ENCODE measurements at places on chromosomes 3 and 15.

DNA sequence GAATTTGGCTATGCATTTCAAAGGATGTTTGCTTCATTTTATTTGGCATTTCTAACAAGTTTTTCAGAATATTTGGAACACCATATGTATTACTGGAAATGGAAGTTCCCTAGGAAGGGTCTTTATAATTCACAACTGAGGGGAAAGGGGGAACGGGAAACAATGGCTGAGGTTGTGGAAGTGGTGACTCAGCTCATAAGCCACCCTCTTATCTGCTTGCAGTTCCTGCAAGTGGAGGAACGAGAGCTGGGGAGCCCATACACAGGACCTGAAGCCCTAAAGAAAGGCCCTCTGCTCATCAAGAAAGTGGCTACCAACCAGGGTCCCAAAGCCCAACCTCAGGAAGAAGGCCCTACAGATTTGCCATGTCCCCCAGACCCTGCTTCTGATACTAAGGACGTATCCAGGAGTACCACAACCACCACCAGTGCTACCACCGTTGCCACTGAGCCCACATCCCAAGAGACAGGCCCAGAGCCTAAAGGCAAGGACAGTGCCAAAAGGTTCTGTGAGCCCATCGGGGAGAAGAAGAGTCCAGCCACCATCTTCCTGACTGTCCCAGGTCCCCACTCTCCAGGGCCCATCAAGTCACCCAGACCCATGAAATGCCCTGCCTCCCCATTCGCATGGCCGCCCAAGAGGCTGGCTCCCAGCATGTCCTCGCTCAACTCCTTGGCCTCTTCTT is 37.9 kb downstream of the ESYT3 start:
- no peak for DNase-seq

GRCh38 chr15:74997141-74997540 is 1.8 kb downstream of the SCAMP5 start:
- DNase-seq, result no peak

DNA sequence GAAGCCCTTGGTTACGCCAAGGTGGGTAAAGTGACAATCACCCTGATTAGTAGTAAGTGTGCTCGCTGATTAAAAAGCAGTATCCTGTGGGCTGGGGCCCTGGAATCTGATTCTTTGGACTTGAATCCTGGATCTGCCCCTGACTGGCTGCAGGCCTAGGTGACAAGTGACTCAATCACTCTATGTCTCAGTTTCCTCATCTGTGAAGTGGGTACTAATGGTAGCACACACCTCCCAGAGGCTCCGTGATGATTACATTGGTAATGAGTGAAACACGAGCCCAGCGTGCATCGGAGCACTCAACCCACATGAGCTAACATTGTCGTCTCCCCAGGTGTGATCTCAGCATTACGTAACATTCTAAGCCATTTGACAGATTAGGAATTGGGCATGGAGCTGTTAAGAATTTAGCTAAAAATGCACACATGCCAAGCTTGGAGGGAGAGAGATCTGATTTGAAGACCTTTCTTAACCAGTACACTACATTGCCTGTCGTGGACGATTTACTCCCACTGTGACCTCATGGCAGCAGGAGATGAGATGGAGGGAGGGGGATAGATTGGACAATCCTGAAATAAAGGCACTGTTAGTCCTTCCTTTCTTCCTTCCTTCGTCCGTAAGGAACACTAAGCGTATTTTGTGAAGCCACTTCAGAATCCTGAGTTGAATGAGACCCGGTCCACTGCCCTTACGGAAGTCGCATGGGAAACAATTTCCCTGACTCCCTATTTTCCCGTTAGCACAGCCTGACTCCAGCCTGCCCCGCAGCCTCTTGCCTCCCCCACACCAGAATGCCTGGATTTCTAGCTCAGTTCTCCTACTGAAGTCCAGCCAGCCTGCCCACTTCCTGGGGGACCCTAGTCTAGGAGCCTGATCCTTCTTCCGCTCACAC is 32.1 kb downstream of the MGLL start:
- DNase-seq, result no peak

DNA sequence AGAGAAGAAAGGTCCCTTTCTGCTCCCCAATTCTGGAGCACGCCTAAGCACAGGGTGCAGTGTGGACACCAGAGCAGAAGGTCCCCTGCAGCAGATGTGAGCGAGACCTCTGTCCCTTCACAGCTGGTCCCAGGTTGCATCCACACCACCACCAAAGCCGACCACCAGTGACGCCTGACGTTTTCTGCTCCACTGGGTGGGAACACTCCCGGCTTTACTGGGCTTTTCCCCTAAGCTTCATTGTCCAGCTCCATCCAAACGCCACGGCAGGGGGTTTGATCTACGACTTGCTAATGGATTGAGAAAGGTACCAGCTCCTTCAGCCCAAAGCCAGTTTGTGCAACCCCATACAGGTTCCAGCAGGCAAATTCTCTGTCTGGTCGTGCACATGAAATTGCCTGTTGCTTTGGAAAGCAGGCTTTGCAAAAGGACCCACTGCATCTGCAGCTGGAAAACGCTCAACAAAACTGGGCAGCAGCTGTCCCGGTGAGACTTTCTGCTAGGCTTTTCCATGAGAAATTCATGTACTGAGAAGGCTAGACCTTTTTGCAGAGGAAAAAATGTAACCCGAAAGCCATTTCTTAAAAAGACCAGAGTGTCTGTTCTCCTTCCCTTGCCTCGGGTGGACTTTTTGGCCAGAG is 31.1 kb downstream of the ADAMTS17 start:
- DNase-seq, result no peak

GRCh38 chr3:32885283-32885901 is 66.1 kb upstream of the CCR4 start:
- DNase-seq, result no peak

- DNase-seq, result no peak
Measured at GRCh38 chr3:43699864-43700263, 9.1 kb downstream of the ABHD5 start.

DNA sequence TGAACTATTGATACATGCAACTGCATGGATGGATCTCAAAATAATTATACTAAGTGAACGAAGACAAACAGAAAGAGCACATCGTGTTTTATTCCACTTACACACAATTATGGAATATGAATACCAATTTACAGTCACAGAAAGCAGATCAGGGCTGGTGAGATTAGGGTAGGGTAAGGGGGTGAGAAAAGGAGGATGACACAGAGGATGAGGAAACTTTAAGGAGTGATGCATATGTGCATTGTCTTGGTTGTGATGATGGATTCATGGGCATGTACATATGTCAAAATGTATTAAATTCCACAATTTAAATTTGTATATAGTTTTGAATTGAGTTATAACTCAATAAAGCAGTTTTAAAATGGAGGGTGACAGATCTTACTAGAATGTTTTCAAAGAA is 548.9 kb downstream of the PYDC2 start:
- DNase-seq, result no peak

DNA sequence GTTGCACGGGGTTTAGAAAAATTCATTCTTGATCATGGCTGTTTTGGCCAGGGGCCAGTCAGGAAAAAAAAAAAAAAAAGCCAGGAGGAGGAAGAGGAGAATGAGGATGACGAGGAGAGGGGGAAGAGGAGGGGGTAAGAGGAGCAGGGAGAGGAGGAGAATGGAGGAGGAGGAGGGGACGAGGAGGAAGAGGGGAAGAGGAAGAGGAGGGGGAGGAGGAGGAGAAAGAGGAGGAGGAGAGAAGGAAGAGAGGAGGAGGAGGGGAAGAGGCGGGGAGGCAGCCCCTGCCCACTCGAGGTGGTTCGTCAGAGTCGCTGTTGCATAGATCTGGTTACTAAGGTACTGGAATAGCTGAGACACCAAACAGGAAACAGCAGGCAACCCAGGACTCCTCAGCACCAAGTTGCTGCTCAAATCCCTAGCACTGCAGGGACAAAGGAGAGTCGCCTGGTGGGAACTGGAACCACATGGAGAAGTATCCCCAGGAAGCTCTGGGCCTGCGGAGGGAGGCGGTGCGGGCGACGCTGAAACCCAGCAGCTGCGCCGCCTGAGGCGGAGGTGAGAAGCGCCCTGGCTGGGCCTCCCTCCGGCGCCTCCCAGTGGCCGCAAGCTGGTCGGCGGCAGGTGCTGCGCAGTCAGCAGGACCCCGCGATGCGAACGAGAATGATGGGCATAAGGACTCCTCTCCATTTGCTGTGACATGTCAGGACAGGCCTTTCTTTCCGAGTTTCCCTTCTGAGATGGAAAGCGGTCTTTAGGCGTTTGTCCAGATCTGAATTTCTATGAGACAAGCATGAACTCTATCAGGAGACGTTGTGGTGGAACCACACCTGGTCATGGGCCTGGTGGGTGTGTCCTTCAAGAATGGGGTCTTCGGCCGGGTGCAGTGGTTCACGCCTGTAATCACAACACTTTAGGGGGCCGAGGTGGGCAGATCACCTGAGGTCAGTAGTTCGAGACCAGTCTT is 17.5 kb downstream of the FAM240A start:
- peak; percentile 84 for DNase-seq

DNA sequence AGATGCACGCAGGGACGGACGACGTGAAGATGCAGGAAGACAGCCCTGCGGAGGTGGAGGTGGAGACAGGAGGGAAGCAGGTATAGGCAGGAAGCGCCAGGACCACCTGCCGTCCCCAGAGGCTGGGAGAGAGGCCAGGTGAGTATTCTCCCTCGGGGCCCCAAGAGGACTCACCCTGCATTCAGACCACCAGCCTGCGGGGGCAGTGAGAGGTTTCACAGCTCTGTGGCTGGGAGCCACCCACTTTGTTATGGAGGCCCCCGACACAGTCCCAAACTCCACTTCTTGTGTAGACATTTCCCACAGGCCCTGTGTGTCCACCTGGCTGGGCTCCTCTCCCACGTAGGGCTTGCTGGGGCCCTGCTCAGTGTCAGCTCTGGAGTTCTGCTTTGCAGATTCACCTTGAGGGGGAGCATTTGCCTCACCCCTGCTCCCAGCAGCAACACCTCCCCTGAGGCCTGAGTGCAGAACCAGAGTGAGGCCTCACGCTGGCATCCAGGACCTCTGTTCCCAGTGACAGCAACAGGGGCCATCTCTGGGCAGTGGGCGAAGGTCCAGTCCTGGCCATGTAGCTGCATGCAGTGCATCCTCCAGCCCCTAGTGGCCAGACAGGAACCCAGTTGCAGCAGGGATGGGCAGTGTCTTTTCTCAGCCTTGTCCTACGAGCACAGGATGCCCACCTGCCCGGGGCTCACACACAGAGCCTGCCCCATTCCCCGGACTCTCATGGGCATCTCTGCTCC is 119.4 kb upstream of the IQSEC1 start:
- DNase-seq, result no peak

DNA sequence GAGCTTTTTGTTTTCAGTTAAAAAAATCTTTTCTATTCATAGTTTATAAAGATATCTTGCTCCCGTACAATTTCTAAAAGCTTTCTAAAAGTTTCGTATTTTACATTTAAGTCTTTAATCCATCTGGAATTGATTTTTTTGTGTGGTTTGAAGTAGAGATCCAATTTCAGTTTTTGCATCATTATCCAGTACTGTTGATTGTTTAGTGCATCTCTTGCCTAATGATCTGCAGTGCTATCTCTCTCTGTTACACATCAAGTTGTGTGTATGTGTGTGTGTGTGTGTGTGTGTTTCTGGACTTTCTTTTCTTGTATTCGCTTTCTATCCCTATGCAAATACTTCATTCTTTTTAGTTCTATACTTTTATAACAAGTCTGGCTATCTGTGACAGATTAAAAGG is 605.8 kb upstream of the DPPA4 start:
- DNase-seq, result no peak

- no peak for DNase-seq
Measured at GRCh38 chr3:13135251-13135810, 62.1 kb upstream of the IQSEC1 start.

DNA sequence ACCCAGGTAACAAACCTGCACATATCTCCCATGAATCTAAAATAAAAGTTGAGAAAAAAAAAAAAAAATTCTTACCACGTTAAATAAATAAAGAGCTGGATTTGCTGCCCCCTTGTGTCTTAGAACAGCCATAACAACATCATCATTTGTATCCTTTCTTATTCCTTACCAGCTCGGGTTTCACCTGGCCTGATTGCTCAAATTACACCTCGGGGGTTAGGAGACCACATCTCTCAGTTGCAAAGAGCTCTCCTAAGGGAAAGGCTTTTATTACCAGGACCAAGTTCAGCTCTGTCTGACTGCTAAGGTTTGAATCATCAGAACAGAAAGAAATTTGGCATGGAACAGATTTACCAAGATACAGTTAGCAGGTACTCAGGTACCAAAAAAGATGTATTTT is 25.8 kb upstream of the RPL39L start:
- peak; percentile 19 for DNase-seq

GRCh38 chr3:109784852-109785631 is 447.7 kb upstream of the DPPA4 start:
- no peak for DNase-seq

DNA sequence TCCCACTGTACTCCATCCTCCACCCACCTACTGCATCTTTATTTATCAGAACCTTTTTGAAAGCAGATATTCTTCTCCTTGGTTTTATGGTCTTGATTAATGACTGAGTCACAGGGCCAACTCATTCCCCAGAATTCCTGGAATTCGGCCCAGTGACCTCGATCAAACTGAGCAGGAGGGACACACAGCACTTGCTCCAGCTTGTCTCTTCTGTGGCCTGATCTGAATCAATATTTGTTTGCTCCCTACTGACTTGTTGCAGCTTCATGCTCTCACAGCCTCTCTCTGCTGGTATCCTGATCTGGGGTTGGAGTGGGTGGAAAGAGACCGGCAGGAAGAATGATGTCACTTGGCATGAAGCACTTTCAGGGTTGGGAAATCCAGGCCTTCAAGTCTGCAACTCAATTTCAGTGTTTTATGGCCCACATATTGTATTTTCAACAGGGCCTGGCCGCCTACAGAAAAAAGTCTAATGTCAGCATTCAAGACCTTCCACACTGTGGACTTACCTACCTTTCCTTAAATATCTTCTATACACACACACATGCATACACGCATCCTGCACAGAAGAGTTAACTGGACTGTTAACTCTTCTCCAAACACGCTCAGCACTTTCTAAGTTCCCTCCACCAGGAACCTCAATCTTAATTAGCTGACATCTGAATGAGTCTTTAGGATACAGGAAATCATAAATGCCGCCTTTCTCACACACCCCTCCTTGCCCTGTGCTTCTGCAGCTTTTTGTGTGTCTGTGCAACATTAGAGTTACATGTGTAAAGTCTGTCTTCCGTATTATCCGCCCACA is 4.6 kb downstream of the ANXA2 start:
- peak; percentile 52 for DNase-seq
